Stimulated activated CD4-positive, alpha-beta T cell treated with anti-CD3 and anti-CD28 coated beads, Interleukin-1b, Interleukin-23, amount 100 ng/mL, for 1 hour (primary cell): ENCODE measurements at places on chromosomes 5 and 9.

DNA sequence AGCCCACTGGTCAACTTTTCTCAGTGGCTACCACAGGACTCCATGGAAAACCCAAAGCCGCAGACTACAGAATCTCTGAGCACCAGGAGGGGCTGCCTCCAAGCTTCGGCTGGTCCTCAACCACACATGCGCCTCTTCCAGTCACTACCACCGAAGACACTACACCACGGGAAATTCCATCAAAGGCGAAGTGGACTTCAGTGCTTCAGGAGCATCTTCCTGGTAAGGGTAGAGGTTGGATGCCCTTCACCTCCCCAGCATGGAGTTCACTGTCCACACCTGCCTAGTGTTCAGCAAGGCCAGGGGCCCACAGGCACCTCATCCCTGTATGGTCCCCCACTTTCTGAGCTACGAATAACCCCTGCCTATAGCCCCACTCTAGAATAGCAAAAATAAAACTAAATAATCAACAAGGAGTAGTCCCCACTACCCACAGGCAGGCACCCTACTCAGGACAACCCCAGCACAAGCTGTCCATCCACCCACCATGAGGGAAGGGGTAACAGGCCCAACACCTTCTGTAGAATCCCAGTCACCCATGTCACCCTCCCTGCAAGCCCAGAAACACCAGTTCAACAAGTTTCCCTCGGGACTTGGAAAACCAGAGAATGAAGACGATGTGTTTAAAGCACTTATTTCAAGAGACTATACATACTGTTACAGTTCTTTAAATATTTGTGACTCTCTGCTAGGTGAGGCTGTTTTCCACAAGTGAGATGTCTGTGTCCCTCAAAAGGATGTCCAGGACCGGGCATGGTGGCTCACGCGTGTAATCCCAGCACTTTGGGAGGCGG, 2.6 kb downstream of the VDAC1 start:
- DNase-seq = no peak

DNA sequence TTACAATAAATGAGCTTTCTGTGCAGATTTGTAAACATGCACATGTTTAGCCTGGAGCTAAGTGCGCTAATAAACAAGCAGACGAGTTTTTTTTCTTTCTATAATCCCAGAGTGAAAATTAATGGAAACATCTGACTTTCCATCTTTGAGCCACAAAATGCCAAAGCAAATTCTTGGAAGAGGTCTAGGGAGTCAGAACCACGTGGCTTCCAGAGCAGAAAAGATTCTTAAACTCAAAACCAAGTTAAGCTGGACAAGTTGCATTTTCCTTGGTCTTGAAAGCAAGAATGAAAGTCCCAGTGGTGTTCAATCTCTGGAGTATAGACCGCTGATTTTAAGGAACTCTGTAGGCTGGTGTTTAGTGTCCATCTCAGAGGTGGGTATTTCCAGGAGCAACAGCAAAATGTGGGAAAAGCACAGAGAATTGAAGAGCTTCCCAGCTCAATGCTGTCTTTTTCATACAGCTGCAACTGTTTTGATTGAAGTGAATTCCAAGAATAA, 71.4 kb downstream of the MYO10 start:
- no peak for DNase-seq

DNA sequence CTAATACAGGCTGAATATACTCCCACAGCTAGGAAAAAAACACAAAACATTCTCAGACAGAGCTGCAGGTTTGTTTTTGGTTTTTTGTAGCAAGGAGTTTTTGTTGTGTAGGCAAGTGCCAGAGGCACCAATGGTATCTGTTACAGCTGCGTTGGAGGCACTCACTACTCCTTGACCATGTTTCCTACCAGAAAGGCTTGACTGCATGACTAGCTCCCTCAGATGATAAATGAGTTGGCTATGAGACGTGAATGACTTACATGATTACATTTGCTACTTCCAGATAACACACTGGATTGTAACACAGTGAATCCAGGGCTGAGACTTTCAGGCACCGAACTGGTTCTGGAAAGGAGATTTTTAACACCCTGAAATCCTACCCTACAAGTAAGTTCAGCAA, 18.8 kb downstream of the GZMK start:
- DNase-seq = no peak

GRCh38 chr5:117680426-117680825, 1105.8 kb upstream of the SEMA6A start:
- no peak for DNase-seq

DNA sequence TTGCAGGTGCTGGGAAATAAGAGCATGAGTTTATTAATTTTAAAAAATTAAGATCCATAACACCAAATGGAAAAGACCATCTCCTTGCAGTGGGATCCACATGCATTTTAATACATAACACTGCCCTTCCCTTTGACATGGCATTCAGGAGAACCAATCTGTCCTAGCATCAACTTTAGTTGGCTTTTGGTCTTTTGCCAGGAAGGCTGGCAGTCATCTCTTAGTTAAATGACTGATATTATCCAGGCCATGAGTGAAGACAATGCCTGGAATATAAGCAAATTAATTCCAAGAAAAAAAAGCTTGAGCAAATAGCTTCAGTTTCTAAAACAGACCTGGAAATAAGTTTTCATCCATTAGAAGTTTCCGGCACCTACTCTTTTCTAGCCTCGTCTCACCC, 55.1 kb upstream of the OTULINL start:
- DNase-seq = no peak

DNA sequence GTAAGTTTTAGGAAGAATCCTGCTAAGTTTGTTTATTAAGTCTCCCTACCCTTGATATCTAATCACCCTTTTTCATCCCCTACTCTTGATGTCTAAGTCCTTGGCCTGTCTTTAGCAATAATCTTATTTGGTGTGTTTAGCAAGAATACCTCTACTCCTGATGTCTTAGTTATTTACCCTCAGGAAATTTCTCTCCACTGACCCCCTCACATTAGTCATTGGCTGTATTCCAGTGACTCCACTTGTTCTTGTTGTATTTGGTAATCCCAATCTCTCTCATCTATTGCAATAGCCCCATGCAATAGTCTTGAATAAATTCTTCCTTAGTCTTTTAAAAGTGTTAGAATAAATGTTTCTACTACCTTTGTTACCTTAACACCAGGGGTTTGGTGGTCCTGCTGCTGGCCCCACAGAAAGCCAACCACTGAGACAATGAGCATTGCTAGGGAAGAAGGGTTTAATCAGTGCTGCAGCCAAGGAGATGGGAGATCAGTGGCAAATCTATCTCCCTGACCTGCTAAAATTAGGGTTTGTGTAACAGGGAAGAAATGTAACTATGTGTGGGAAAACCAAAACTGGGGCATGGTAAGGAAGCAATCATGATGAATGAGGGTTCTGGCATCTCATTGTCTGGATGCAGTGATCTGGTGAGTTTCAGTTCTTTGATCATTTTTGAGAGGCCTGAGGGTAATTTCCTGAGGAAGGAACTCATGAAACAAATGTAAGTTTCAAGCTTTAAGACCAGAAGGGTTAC, 236.4 kb upstream of the DAB2 start:
- no peak for DNase-seq

GRCh38 chr9:27929841-27930240, 356.6 kb upstream of the C9orf72 start:
- DNase-seq = no peak

- no peak for DNase-seq
These were observed 3.1 kb downstream of the FGD3 start for GRCh38 chr9:92950359-92950955.

GRCh38 chr5:128574041-128574440, 36.0 kb upstream of the FBN2 start:
- no peak for DNase-seq

DNA sequence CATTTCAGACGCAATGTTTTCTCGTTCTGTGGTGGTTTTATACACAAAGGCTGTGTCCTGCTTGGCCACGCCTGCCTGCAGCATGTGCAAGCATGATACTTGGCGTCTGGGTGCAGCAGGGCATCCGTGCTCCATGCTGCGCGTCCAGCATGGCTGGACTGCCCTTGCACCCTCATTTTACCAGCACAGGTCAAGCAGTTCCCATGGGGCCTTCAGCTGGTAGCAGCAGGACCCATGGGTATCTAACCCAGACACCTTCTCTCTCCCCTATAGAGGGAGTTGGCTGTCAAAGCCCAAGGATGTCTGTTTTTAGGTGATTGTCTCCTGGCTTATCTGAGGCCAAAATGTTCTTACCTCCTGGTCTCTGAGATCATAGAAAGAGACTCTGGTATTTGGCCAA, 158.3 kb upstream of the PITX1 start:
- DNase-seq = no peak

- no peak for DNase-seq
These were observed 72.3 kb upstream of the SYK start for GRCh38 chr9:90729351-90729750.

- no peak for DNase-seq
These were observed 43.9 kb downstream of the P4HA2 start for GRCh38 chr5:132183723-132184122.

- DNase-seq = no peak
These were observed 183.5 kb downstream of the TRIM32 start for GRCh38 chr9:116870566-116870965.

DNA sequence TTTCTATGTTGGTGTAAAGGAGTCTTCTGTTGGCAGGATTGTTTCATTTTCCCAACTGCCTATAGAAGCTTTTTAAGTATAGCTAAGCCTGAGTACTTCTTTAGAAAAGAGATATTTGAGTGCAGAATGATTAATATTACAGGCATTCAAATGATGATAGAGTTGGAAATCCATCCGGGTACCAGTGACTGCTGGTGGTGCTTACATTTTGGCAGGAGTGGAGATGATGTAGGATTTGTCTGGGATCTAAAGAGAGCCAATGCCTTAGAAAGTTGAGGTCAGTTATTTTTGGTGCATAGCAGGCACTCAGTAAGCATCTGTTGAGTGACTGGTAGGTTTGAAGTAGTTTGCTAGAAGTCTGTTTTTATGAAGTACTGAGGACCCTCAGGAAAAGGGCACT, 433.5 kb downstream of the DMAC1 start:
- no peak for DNase-seq

GRCh38 chr5:139413153-139413552, 9.3 kb upstream of the SPATA24 start:
- no peak for DNase-seq

DNA sequence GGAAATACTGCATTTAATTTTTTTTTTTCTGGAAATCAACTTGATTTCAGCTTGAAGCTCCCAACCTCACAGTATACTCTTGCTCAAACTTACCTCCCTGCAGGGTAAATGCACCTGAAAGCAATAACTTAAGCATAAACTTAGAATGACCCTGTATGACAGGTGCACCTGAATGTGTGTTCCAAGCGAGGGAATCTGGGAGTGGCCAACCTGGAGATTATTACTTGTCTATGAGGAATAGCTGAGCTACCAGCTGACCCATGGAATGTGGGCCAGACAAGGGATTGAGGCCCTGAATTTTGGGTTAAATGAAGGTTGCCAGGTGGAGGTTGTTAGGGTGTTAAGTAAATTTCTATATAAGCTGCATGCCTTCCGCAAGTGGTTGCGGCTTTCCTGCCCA, 140.6 kb downstream of the OSTF1 start:
- DNase-seq = no peak

- no peak for DNase-seq
These were observed 649 bp downstream of the STK10 start for GRCh38 chr5:172187118-172188032.

GRCh38 chr5:142363619-142363963, 38.8 kb upstream of the SPRY4 start:
- no peak for DNase-seq

DNA sequence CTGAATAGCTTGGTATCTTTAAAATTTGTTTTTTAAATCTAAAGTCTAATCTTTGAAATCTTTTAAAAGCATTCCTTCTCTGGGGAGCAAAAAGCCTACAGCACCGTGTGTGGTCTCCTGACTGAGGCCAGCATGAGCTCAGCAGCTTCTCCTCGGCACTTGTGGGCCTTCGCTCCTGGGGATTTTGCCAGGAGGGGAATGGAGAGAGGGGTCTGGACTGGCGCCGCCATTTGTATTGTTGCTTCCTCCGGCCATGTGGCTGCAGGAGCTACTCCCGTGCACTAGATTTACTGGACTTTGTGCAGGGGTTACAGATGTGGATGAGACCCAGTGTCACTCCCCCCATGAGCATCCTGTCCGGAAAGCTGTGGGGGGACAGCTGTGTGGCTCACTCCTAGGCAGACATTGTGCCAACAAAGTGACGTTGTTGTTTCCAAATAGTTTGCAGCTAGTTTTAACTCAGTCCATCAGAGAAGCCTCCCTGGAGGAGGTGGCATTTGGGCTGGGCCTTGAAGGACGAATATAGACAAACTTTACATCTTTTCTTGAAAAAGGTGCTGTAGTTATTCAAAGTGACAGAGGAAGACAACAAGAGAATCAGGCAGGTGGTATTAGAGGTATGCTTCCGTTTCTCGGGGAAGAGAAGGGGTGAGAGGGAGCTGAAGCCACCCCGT, 6.6 kb downstream of the OLFM1 start:
- no peak for DNase-seq

GRCh38 chr9:121434969-121435368, 64.7 kb downstream of the GGTA1 start:
- DNase-seq = no peak

DNA sequence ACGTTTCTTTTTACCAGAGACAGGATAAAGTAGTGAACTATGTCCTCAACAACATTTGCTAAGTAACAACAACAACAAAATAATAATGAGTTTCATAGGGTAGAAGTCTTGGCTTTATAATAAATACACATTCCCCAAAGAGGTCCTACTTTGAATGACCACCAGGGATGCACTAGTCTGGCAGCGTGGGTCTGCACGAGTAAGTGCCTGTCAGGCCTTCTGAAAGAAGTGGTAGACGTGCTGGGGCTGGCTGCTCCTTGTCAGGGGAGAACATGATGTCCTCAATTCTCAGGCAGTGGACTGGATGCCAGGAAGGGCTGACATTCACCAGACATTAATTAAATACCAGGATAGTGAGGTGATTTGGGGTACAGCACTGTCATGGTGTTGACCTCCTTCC, 331.1 kb downstream of the TMEM38B start:
- no peak for DNase-seq

- DNase-seq = no peak
These were observed 79.0 kb downstream of the GLDC start for GRCh38 chr9:6566409-6567139.

- DNase-seq = no peak
These were observed 77.4 kb upstream of the MAST4 start for GRCh38 chr5:66518753-66519152.

GRCh38 chr5:105726093-105726492, 1944.6 kb downstream of the EFNA5 start:
- DNase-seq = no peak
